Left ventricle myocardium superior (tissue), 1 donor: ENCODE measurements at places on chromosomes 1 and 21. TPM values are rescaled to one million over a fixed set of nuclear protein-coding genes. Genes with fewer than 3 reads are reported as not detected.

- no peak for DNase-seq
These were observed 14.3 kb upstream of the LRRC3 start for GRCh38 chr21:44441041-44441400.

- DNase-seq, result peak; percentile 28
These were observed 51.1 kb downstream of the GLUL start for GRCh38 chr1:182340233-182341058.

GRCh38 chr1:202155478-202156021 is 4.9 kb downstream of the PTPN7 start:
- peak; percentile 62 for DNase-seq

- DNase-seq, result no peak
These were observed 37.4 kb downstream of the LEPR start for GRCh38 chr1:65457868-65458267.

GRCh38 chr1:179767177-179767581 is 24.1 kb downstream of the FAM163A start:
- no peak for DNase-seq

DNA sequence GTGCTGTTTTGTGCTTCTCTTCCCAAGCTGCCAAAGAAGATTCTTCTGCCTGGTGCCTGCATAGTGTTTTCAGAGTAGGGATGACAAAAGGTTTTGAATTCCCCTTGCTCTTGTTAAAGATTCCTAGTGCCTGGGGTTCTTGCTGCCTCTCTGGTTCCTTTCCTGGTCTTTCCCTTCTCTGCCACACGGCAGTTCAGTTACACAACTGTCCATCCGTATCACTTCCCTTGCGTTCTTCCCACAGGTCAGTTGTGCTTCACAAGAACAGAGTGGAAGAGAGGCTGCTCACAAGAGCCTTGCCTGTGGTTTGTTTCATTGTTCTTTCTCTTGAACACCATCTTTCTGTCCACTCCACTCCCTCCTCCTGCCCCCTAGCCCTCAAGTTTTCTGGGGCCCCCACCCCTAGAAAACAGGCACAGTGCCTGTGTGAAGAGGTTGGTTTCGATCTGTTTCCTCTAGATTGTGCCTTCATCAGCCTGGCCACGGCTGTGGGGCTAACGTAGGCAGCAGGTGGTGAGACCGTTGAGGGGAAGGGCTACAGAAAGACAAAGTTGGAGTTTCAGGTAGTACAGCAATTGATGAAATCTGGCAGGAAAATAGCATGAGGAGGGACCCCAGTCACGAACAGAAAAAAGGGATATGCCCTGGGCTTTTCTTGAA is 5.8 kb downstream of the VASH2 start:
- no peak for DNase-seq

DNA sequence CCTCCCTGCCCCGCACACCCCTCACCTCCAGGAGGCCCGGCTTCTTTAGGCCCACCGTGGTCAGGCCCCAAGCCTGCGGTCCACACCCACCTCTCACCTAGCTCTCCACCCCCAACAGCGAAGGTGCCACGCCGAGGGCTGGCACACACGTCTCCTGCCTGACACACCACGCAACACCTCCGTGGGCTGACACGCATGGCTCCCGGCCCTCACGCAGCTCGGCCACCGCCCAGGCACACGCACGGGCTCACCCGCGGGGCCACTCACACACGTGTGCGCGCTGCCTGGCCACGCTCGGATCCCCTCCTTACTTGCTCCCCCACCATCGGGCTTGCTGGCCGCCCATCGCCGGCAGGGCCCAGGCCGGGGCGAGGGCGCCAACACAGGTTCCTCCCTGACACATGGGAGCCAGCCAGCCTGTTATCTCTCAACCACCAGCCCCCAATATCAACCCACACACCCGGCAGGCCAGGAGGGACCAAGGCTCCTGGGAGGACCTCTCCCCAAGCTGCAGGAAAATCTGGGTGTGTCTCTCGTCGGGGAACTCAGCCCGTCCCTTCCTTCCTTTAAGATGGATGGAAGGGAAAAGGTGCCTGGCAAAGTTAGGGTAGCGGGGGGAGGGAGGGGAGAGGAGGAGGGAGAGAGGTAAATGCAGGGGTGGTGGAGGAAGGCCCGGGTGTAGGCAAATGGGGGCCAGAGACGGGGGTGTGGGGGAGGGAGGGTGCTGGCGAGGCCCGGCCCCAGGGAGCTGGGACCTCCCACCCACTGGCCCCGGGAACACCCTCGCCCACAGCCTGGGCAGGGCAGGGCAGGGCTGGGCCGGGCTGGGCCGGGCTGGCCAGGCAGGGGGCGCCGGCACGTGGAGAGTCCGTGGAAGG is 546 bp downstream of the ELOVL1 start:
- DNase-seq, result peak; percentile 53

GRCh38 chr1:40802742-40803113 is 19.1 kb downstream of the KCNQ4 start:
- DNase-seq, result no peak

GRCh38 chr1:17213782-17214148 is 8.8 kb downstream of the PADI1 start:
- DNase-seq, result no peak

DNA sequence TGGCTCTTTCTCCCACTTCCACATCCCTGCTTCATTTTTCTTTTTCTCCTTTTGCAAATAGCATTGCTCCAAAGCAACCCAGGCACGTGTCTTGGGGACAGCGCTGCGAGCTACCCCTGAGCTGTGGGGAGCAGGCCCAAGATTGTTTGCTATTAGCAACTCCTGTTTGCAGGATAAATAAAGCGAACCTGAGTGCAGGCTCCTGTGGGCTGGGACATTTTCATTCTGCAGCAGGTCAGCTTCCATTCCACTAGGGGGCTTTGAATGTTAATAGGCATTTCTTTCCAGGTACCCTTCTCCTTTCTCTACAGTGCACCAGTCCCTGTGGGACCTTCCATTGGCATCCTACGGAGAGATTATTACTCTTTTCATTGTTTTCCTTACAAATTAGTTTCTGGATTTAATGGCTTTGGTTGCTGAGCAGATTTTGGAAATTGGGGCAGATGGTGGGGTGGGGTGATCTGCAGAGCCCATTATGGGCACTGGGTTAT is 54.0 kb downstream of the OLFML3 start:
- no peak for DNase-seq

DNA sequence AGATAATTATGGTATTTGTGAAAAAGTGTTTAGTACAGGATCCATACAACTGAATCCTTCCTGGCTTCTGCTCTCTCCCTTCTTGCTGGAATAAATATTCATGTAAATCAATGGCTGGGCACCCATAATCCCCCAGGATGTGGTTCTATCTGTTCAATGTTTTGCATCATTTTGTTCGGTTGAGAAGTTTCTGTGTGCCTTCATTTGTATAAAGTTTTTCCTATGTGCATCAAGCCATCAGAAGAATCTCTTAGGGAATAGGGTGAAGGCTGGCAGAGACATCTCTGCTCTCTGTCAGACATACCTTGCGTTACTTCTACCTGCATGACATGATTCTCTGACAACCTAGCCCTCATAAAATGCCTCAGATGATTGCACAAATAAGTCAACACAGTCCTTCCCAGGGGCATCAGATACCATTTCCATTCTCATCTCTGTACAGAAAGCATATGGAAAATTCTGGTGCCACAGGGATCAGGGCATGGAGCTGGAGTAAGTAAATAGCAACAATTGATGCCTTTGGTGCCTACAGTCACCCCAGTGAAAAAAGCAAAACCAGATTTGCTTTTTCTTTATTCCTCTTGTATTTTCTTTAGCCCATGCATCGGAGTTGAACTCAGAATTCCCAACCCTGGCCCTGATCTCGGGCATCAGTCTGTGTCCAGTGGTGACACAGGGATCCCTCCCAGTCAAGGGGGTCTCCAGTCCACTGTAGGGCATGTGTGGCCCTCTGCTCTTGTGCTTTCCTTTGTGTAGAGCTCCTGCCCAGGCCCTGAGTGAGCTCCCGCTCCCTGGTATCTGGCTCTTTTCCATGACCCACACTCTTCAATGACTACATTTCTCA is 39.7 kb upstream of the ATP1A1 start:
- no peak for DNase-seq

GRCh38 chr1:205429762-205430695 is 8.2 kb upstream of the LEMD1 start:
- no peak for DNase-seq

GRCh38 chr1:102879439-102879993 is 228.8 kb downstream of the COL11A1 start:
- DNase-seq, result no peak

DNA sequence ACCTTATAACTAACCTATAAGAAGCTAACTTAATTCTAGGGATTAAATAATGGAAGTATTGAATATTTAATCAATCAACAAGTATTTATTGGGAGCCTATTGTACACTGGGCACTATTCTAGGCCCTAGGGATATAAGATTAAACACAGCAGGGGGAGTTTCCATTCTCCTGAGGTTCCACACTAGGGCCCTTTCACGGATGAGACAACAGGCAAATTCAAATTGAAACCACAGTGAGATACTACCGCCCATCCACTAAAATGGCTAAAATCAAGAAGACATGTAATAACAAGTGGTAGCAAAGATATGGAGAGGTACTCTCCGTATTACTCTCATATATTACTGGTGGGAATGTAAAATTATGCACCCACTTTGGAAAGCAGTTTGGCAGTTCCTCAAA is 674.4 kb downstream of the KIF26B start:
- DNase-seq, result no peak

DNA sequence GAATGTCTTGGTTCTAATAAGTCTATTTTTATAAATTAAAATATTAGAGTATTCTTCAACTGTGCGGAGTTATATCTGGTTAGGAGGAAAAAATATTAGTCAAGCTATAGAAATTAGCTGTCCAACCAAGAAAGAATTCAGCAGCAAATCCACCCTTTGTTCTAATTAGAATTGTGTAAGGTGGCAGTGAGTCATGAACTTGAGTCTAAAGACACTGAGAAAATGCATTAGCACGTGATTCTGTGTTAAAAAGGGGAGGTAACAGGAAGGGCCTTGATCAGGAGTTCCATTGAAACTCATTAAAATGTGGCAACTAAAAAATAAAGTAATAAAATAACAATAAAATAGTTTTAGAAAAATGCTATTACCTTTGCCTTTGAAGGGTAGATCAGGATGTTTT is 398.2 kb upstream of the RGS18 start:
- DNase-seq, result no peak

DNA sequence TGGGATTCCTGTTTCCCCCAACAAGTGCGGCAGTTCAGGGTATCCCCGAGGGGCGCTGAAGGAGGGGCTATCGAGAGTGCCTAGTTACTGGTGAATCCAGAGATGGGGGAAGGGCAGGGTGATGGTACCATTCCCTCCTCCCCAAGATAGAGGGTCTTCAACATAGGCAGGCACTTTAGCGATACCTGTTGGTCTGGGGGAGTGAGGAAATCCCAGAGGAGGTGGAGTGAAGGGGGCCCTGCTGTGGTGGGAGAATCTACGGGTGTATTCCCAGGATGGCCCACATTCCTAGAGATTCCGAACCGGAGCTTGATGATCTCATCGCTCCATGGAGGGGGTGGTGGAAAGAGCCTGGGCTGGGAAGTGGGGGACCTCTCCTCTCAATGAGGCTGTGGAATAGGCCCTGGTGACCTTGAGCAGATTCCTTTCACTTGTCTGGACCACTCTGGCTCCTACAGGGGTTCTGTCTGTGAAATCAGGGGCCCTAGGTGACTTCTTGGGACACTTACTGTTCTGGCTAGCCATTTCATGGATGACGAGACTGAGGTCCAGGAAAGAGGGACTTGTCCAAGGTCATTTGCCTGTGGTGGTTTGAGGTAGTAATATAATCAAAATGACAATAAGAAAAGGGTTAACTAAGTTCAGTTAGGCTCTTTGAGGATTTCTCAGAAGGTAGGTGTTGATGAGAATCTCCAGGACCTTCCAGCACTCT is 52.7 kb upstream of the SYNC start:
- no peak for DNase-seq

DNA sequence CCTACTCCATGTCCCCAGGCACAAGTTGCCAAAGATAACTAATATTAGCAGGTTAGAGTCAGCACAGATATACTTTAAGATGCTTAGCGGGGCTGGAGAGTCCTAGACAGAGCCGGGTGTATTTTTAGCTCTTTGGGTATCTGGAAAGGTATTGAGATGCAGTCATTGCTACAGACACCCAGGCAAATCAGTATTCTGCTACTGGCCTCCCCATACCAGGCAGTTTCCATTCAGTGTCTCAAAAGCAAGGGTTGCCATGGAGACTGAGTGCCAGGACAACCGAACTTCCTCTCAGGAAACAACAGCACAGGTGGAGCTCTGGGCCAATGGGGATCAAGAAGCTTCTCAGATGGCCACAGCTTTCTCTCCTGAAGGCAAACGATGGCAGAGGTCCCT is 45.3 kb downstream of the KCNC4 start:
- no peak for DNase-seq

SMCP gene
- total RNA-seq, result not detected

CCDC30 gene
- total RNA-seq, result 1.2 TPM

RAB25 gene
- total RNA-seq, result not detected

HSD3B2 gene
- total RNA-seq, result not detected

GSTM5 gene
- 2.6 TPM for total RNA-seq

LCE3E gene
- total RNA-seq, result not detected

PRDM16 gene
- 17.7 TPM for total RNA-seq

ADORA1 gene
- total RNA-seq, result 13.5 TPM

NDC1 gene
- 6.7 TPM for total RNA-seq

SH3BGR gene
- 127 TPM for total RNA-seq
